IgD-negative memory B cell (primary cell): ENCODE measurements at places on chromosomes 3 and 15. TPM values are rescaled to one million over a fixed set of nuclear protein-coding genes. Genes with fewer than 3 reads are reported as not detected.

The CCR9 gene
- 6.3 TPM for polyA plus RNA-seq

The CTXND1 gene
- 0.04 TPM for polyA plus RNA-seq

The PSMA4 gene
- polyA plus RNA-seq: 169 TPM

The ECT2 gene
- 4.2 TPM for polyA plus RNA-seq

The HTR3E gene
- polyA plus RNA-seq: not detected

The VPS39 gene
- 27.5 TPM for polyA plus RNA-seq

The EEFSEC gene
- 23.1 TPM for polyA plus RNA-seq

The WNT7A gene
- polyA plus RNA-seq: 0.23 TPM

The GLDN gene
- not detected for polyA plus RNA-seq

The CPNE4 gene
- polyA plus RNA-seq: not detected

The IQCF5 gene
- not detected for polyA plus RNA-seq

The CPNE9 gene
- polyA plus RNA-seq: not detected

The KNSTRN gene
- polyA plus RNA-seq: 4.6 TPM

The GRAMD1C gene
- polyA plus RNA-seq: 11.8 TPM

The LRRC15 gene
- polyA plus RNA-seq: not detected
